DMS 273 treated with DMSO at 0.1 percent for 48 hours (cell line): ENCODE measurements at places on chromosomes 11 and 22.

DNA sequence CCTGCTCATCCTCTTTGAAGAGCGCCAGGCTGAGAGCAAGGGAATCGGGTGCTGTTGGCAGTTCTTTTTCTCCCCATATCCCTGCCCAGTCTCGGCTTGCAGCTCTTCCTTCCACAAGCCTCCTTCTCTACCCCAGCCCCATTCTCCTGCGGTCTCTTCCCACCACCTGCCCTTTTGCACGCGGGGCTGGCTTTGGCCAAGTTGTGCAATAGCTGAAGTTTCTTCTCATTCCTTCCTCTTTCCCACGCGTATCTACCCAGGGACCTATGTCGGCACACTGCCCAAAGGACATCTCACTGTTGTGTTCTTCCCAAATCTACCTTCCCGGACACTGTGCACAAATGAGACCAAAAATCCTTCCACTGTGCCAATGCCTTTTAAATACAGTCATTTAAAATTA is 22.3 kb upstream of the HTR3A start:
- no peak for DNase-seq

GRCh38 chr11:44601471-44602370 is 36.3 kb downstream of the CD82 start:
- DNase-seq: no peak

DNA sequence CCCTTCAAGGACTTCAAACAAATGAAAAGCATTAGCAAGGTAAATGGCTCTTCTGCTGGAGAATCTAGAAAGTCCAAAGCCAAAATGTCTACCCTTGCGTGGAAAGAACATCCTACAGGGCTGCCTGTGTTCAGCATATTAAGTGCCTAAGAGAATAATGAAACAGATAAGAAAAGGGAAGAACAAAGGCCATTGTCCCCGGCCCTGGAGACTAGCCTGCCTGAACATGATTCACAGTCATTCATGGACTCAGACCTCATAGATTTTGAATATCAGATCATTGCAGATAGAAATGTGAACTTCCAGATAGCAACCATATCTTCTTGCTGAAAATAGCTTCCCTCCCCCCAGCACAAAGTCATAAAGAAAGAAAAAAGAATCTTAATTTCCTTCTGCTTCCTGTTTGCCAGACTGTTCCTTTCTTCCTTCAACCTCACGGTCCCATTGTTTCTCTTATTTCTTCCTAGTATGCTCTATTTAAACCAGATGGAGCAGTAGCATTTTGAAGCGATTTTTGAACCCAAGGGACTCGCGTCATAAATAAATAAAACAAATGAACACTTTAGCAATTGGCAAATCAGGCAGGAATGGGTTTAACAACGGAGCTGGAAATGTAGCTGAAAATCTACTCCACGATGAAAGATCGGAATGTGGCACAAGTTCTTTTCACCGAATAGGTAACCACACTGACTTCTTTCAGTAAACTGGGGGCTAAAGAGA is 408.2 kb upstream of the CCDC90B start:
- DNase-seq: no peak

- no peak for DNase-seq
Observed at GRCh38 chr22:44438056-44438455, 60.0 kb downstream of the RTL6 start.

GRCh38 chr11:39745401-39745800 is 1714.1 kb downstream of the LRRC4C start:
- DNase-seq: no peak

DNA sequence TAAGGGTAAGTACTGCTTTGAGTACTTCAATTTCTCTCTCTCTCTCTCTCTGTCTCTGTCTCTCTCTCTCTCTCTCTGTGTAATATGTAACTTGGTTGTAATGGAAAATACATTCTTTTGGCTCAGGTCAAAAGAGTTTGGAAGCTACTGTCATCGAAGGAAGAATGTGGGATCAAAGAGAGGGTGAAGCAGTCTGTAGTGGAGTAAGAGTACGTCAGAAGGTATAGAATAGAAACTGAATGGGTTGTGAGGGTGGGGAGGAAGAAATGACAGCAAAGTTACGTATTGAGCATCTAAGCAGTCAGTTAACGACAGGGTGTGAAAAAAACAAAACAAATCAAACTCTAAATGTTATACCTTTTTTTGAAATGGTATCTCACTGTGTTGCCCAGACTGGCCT is 10.0 kb downstream of the NCAM1 start:
- DNase-seq: no peak
